ENCODE measurements at places on chromosomes 12 and 14.

GRCh38 chr12:119817546-119818343 is 59.4 kb downstream of the CIT start:
- H3K27me3 ChIP-seq: peaks cover 2% of the 10 kb centered on the region
- DNase-seq: no peak
- H3K36me3 ChIP-seq: peaks cover 80% of the 10 kb centered on the region

GRCh38 chr14:36724162-36724561 is 62.5 kb downstream of the PAX9 start:
- DNase-seq: no peak
- peaks cover 19% of the 10 kb centered on the region for H3K4me1 ChIP-seq
- no peak overlapping the region for H3K4me3 ChIP-seq
- peak overlapping the region; percentile 19 for H3K27ac ChIP-seq

DNA sequence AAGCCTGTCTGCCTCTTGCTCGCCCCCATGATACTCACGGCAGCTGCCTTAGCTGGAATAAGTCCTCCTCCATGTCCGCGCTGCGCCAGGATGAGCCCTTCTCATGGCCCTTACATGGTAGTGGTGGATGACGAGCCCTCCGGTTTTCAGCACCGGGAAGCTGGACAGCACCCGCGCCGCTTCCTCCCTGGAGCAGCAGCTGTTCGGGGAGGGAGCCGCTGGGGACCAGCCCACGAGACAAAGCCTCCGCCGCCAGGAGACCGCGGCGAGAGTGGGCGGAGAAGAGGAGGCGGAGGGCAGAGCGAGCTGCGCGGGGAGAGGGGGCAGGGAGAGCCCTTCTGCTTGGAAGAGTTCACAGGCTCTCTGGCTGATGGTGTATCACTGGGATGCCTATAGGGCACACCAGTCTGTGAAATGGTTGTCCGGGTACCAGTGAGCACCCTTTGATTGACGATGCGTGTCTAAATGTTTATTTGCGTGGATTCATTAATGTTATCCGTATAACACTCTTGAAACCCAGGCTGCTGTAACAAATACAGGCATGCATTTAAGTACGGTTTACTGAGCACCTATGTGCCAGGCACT is at the start of gene SVOP:
Gene SVOP (minus strand): TSS at position 273 of the 585 bp plus-strand sequence. CDS start 200 bp downstream, at position 73.
- H3K4me3 ChIP-seq: no peak within 1 kb of the TSS
- no peaks in the 10 kb centered on the region for H3K36me3 ChIP-seq
- H3K27ac ChIP-seq: no peak within 1 kb of the TSS
- no peaks in the 10 kb centered on the region for H3K4me1 ChIP-seq

DNA sequence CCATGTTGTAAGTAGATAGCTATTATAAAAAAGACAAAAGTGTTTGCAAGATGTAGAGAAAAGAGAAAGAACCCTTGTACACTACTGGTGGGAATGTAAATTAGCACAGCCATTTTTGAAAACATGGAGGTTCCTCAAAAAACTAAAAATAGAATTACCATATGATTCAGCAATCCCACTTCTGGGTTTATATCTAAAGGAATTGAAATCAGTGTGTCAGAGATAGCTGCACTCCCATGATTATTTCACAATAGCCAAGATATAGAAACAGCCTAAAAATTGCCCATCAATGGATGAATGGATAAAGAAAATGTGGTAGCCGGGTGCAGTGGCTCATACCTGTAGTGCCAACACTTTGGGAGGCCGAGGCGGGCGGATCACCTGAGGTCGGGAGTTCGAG is 9.2 kb downstream of the PSMC6 start:
- DNase-seq: no peak
- peaks cover 78% of the 10 kb centered on the region for H3K36me3 ChIP-seq
- no peaks in the 10 kb centered on the region for H3K27me3 ChIP-seq
- H3K4me1 ChIP-seq: no peaks in the 10 kb centered on the region
- H3K27ac ChIP-seq: no peak overlapping the region

GRCh38 chr14:105356927-105357326 is 41.4 kb upstream of the TEX22 start:
- DNase-seq: no peak
- H3K4me3 ChIP-seq: no peak overlapping the region
- H3K36me3 ChIP-seq: peaks cover 14% of the 10 kb centered on the region
- H3K27ac ChIP-seq: no peak overlapping the region

DNA sequence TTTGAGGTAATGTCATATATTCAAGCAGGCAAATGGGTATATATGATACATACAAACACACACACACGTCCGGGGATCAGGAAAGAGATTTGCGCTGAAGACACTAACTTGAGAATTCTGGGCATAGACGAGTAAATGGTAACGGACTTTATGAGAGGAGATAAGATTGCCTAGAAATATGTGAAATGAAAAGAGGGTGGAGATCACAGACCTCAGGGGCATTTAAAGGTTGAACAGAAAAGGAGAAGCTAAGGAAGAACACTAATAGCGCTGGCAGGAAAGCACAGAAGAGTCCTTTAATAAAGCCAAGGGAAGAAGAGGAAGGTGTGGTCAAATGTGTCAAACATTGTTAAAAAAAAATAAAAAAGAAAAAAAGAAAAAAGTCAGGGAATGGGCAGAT is 13.1 kb downstream of the CRY1 start:
- H3K36me3 ChIP-seq: peaks cover 24% of the 10 kb centered on the region
- H3K27me3 ChIP-seq: no peaks in the 10 kb centered on the region
- no peak overlapping the region for H3K4me3 ChIP-seq
- H3K27ac ChIP-seq: no peak overlapping the region
- H3K4me1 ChIP-seq: no peaks in the 10 kb centered on the region
- DNase-seq: no peak

DNA sequence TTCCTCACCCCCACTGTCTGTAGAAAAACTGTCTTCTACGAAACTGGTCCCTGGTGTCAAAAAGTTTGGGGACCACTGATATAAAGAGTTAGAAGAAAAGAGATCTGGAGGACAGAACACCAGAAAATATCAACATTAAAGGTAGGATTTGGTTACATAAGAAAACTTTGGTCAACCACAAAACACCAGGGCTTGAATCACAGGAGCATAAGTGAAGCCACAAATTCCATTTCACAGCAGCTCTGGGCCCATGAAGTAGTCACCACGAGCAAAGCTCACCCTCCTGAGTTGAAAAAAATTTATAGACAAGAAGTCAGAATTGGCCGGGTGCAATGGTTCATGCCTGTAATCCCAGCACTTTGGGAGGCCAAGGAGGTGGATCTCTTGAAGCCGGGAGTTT is 19.4 kb downstream of the RALGAPA1 start:
- no peak overlapping the region for H3K27ac ChIP-seq

GRCh38 chr12:68613209-68613904 is 2.7 kb downstream of the RAP1B start:
- DNase-seq: no peak
- peak overlapping the region; percentile 70 for H3K27ac ChIP-seq
- H3K4me3 ChIP-seq: peak overlapping the region; percentile 90
- H3K36me3 ChIP-seq: peaks cover 39% of the 10 kb centered on the region

DNA sequence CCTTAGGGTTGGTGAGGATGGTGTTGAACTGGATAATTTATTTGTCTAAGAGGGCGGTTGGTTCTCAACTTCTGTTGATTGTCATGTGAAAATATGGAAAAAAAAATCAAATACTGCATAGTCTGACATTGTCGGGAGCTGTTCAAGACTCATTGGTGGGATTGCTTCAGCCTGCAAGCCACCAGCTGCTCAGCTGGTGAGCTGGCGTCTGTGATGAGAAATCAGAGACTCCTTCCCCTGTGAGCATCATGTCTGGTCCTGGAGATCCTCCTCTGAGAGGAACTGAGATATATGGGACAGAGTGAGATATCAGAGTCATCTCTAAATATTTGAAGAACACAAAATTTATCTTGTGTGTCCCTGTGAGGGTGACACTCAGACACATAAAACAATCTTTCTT is 49.9 kb downstream of the TRIM9 start:
- peaks cover 4% of the 10 kb centered on the region for H3K4me1 ChIP-seq
- no peak overlapping the region for H3K27ac ChIP-seq
- H3K36me3 ChIP-seq: no peaks in the 10 kb centered on the region
- no peak for DNase-seq
- H3K4me3 ChIP-seq: no peak overlapping the region

GRCh38 chr12:8561011-8561410 is 20.3 kb upstream of the CLEC4E start:
- no peaks in the 10 kb centered on the region for H3K36me3 ChIP-seq
- peaks cover 7% of the 10 kb centered on the region for H3K27me3 ChIP-seq
- no peak for DNase-seq
- no peak overlapping the region for H3K4me3 ChIP-seq
- no peak overlapping the region for H3K27ac ChIP-seq
- no peaks in the 10 kb centered on the region for H3K4me1 ChIP-seq

GRCh38 chr12:116053479-116054200 is 223.9 kb downstream of the MED13L start:
- no peak overlapping the region for H3K4me3 ChIP-seq
- no peaks in the 10 kb centered on the region for H3K27me3 ChIP-seq
- peaks cover 24% of the 10 kb centered on the region for H3K4me1 ChIP-seq
- DNase-seq: no peak
